Activated CD8-positive, alpha-beta memory T cell treated with anti-CD3 and anti-CD28 coated beads, Interleukin-2, amount 10 ng/mL, durations not matched to agents 7 days and 5 days (primary cell): ENCODE measurements at places on chromosomes 6 and 20. TPM values are rescaled to one million over a fixed set of nuclear protein-coding genes. Genes with fewer than 3 reads are reported as not detected.

The GSTA2 gene
- not detected for total RNA-seq

DNA sequence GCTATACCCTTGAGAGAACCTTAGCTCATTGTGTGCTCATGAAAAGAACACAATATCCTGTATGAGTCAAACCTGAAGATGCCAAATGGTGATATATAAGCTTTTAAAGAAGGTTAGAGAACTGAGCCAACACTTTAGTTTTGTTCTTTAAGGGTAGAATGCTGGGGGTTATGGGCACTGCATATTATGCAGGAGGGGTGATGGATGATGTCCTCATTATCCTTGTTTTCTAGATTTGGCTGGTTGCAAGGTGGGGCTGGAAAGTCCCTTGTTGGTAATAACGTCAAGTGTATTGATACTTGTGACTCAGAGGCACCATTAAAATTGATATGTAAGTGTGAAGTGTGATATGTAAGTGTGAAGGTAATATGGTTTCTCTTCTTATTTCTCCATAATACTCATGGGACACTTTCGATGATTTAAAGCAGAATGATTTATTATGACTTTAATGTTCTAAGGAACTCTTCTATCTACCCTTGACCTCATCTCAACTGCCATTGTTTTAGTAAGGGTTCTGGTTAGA lies 113.7 kb upstream of the DTNBP1 start:
- H3K4me1 ChIP-seq, result peaks cover 26% of the 10 kb centered on the region
- H3K36me3 ChIP-seq, result no peaks in the 10 kb centered on the region
- peak; percentile 43 for DNase-seq
- H3K4me3 ChIP-seq, result no peak overlapping the region
- H3K27ac ChIP-seq, result peak overlapping the region; percentile 70

- no peaks in the 10 kb centered on the region for H3K36me3 ChIP-seq
- no peak overlapping the region for H3K4me3 ChIP-seq
- no peak overlapping the region for H3K27ac ChIP-seq
- no peaks in the 10 kb centered on the region for H3K4me1 ChIP-seq
- DNase-seq, result no peak
- peaks cover 2% of the 10 kb centered on the region for H3K27me3 ChIP-seq
Observed at GRCh38 chr6:82568290-82568993, 204.8 kb downstream of the TPBG start.

The C6orf163 gene
- 1.8 TPM for total RNA-seq

DNA sequence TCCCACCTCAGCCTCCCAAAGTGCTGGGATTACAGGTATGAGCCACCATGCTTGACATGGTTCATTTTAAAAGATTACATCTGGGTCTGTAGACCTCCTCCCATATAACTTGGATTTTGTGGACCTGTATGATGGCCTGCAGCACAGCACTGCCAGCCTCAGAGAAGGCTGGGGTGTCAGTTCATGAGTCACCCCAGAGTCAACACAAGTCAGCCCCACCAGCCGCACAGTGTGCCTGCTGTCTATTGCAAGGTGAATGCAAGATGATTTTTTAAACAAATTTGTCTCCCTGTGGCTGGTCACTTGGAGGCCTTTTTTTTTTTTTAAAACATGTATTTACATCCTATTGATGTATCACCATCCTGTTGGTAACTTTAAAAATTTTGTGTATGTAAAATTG lies 76.7 kb downstream of the RREB1 start:
- H3K27me3 ChIP-seq, result no peaks in the 10 kb centered on the region
- H3K4me3 ChIP-seq, result no peak overlapping the region
- peaks cover 52% of the 10 kb centered on the region for H3K36me3 ChIP-seq
- DNase-seq, result no peak
- peaks cover 4% of the 10 kb centered on the region for H3K4me1 ChIP-seq
- no peak overlapping the region for H3K27ac ChIP-seq

The SRPK1 gene
- total RNA-seq, result 101 TPM

- no peak overlapping the region for H3K27ac ChIP-seq
- H3K27me3 ChIP-seq, result no peaks in the 10 kb centered on the region
- H3K36me3 ChIP-seq, result no peaks in the 10 kb centered on the region
- no peak overlapping the region for H3K4me3 ChIP-seq
- DNase-seq, result no peak
- H3K4me1 ChIP-seq, result no peaks in the 10 kb centered on the region
Observed at GRCh38 chr6:112831022-112831421, 483.9 kb downstream of the RFPL4B start.

The PCED1A gene
- 30.6 TPM for total RNA-seq

The LAMA4 gene
- not detected for total RNA-seq

DNA sequence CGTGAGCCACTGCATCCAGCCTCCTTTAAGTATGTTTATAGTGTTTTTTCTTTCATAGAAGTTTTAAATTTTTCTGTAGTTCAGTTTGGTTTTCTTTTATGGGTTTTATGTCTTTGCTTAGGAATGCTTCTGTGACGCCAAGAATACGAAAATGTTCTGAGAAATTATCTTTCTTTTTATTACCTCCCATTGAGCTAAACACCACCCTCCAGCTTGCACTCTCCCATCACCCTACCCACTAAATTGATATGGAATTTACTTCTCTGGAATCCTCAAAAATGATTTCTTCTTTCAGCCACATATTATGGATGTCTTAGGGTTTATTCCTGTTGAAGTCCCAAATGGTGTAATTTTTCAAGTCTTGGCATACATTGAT lies 38.1 kb downstream of the JARID2 start:
- H3K27me3 ChIP-seq, result no peaks in the 10 kb centered on the region
- H3K4me1 ChIP-seq, result peaks cover 54% of the 10 kb centered on the region
- no peak overlapping the region for H3K27ac ChIP-seq
- peaks cover 17% of the 10 kb centered on the region for H3K36me3 ChIP-seq
- no peak for DNase-seq

The FOXC1 gene
- total RNA-seq, result 0.26 TPM

GRCh38 chr20:18738055-18738454 lies 75.5 kb upstream of the SCP2D1 start:
- peak; percentile 73 for DNase-seq
- peaks cover 3% of the 10 kb centered on the region for H3K36me3 ChIP-seq

GRCh38 chr6:117557951-117558350 lies 44.4 kb downstream of the GOPC start:
- H3K36me3 ChIP-seq, result peaks cover under 1% of the 10 kb centered on the region
- DNase-seq, result no peak
- no peak overlapping the region for H3K27ac ChIP-seq
- peaks cover 4% of the 10 kb centered on the region for H3K27me3 ChIP-seq

The FAXC gene
- total RNA-seq, result 0.30 TPM

GRCh38 chr6:26195376-26195923 lies 108.2 kb downstream of the HFE start:
- peak; percentile 94 for DNase-seq
- H3K4me1 ChIP-seq, result peaks cover 35% of the 10 kb centered on the region
- no peaks in the 10 kb centered on the region for H3K27me3 ChIP-seq
- H3K36me3 ChIP-seq, result peaks cover 25% of the 10 kb centered on the region

DNA sequence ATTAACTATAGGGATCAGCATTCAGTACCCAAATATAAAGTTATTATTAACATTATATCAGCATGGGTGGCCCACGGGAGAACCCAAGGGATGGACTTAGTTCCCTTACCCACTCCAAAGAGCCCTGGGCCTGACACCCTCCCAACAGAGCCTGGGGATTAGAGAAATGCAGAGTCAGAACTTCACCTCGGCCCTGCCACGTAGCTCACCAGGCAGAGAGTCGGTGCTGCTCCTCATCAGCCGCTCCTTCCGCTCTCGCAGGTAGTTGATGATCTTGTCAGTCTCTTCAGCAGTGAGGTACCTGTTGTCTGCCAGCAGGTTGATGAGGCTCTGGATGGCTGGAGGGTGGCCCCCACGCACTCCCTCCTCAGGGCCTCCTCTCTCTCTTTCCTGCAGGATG lies 26.6 kb downstream of the NCOA5 start:
- peaks cover 44% of the 10 kb centered on the region for H3K4me1 ChIP-seq
- H3K27ac ChIP-seq, result peak overlapping the region; percentile 13
- DNase-seq, result peak; percentile 37
- H3K4me3 ChIP-seq, result no peak overlapping the region
- peaks cover 9% of the 10 kb centered on the region for H3K27me3 ChIP-seq
